Retinal pigment epithelial cell (primary cell): ENCODE measurements at places on chromosomes 12 and 14.
A peak's percentile ranks its signal among the peaks of the same experiment; 100 is the strongest.

- no peak for DNase-seq
Measured at GRCh38 chr14:94282991-94283723, 9.9 kb downstream of the SERPINA10 start.

- DNase-seq: no peak
Measured at GRCh38 chr14:101250948-101251811, 310.1 kb upstream of the DIO3 start.

DNA sequence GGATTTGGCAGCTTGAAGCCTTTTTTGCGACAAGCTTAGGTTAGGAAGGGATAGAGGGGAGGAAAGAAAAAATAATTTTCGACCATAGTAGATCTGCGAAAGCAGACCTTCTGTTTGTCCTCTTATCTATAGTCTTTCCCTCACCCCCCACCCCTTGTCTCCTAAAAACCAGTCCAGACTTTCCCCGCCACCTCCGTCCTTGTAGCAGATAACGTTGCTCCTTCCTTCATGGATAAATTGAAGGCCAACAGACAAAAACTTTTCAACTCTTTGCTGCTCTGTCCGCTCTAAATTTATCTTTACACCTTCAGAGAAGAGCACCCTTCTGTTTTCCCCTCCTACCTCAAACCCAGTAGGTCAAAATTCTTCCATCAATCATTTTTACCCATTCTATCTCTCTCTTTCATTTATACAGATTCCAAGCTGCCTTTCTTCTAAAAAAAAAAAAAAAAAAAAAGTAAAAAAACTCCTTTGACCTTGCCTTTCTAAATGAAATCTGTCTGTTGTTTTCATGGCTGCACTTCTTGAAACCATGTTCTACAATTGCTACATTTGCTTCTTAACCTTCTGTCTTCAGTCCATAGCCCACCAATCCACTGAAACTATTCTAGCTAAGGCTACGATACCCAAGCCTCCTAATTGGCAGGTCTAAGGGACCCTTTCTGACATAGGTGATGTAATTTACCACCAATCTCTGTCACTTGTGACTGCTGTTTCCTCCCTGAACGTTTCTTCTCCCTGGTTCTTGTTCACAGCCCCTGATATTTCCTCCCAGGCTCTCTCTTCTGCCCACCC is 11.1 kb upstream of the NEMF start:
- no peak for DNase-seq

- no peak for DNase-seq
Measured at GRCh38 chr14:104774453-104775072, 21.0 kb downstream of the AKT1 start.

GRCh38 chr14:28651148-28651547 is 115.4 kb upstream of the FOXG1 start:
- DNase-seq: peak; percentile 14

GRCh38 chr12:104736307-104736706 is 221.8 kb downstream of the SLC41A2 start:
- DNase-seq: no peak

DNA sequence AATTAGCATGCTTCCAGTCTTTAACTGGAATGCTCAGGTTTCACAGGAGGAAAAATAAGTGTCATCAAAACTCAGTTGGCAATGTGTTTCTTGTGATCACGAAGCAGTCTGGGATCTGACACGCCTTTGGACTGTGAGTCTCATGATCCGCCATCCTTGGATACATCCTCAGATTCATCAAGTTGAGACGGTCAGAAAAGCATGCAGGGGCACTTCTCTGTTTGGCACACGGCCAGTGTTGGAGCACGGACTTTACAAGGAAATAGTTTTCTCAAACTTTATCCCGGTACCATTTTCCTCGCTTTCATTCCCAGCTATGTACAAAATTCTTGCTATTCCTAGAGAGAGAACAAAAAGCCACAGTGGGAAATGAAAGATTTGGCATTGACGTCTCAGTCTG is 88.4 kb upstream of the PARP11 start:
- no peak for DNase-seq

DNA sequence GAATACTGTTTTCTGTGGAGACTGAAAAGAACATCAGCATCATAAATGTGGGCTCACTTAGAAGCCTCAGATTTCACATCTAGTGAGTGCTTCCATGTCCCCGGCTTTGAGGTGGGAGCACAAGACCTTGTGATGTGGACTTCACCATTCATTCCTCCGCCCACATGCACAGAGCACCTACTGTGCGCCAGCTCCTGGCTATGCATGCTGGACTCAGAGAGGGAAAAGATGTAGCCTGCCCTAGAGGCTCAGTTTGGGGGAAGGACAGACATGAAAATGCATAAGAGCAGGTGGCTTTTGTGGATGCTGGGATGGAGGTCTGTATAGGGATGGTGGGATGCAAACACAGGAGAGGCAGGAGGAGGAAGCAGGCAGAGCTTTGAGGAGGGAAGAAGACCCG is 65.0 kb downstream of the SERPINA3 start:
- no peak for DNase-seq

DNA sequence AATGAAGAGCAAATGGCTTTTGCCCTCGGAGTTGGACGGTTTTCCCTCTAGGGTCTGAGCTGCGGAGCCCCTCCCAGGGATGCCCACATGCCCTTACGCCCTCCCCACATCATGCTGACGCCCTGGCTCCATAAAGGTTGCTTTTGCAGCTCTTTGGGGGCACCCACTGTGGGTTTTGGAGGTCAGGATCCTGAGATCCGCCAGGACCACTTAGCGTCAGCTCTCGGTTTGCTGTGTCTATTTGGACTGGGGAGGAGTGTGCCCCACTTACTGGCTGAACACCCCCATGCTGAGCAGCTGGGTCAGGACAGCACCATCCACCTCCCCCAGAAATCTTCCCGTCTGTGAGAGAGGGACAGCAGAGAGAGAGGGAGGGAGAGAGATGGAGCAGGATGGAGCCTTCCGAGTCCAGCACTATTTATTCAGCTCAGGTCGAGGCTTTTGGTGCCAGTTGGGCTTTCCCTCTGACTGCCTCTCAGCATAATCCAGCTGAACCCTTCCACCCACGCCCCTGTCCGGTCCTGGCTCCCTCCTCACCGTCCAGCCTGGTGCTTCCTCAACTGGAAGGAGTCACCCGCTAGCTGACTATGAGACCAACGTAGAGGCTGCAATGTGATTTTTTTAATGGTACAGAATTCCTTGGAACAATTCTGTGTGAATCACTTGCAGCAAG is 18.9 kb upstream of the LRTM2 start:
- DNase-seq: peak; percentile 33

- no peak for DNase-seq
Measured at GRCh38 chr12:92879698-92880322, 49.3 kb downstream of the EEA1 start.

DNA sequence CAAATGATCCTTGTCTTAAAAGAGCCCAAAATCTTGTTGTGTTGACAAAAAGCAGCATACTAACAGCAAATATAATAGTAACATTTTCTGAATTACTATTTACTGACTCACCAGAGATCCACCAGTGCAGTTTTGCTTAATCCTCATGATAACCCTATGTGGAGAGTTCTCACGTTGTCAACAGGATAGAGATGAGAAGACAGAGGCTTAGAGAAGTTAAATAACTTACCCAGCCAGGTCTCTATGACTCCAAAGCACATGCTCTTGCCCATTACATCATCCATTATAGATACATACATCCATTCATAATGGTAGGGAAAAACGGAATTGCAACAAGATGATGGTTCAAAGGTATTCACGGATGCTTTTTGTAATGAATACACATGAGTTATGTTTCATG is 111.9 kb downstream of the PAX9 start:
- no peak for DNase-seq

GRCh38 chr14:50360851-50361250 is 35.8 kb downstream of the CDKL1 start:
- DNase-seq: no peak

DNA sequence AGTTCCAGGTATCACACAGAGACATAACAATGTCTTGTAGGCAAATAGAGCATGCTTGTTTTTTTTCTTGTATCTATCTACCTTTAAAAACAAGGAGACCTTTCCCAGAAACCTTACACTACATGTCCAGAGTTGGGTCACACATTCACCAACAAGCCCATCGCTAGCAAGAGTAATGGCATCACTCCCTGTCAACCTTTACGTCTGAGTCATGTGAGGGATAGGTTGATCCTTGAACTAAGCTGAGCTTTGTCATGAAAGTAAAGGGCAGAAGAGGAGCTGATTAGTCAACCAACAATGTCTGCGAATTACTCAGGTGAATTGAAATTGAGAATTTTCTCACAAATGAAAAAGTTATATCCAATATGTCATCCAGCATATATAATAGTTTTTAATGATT is 219.4 kb downstream of the CNTN1 start:
- DNase-seq: no peak

DNA sequence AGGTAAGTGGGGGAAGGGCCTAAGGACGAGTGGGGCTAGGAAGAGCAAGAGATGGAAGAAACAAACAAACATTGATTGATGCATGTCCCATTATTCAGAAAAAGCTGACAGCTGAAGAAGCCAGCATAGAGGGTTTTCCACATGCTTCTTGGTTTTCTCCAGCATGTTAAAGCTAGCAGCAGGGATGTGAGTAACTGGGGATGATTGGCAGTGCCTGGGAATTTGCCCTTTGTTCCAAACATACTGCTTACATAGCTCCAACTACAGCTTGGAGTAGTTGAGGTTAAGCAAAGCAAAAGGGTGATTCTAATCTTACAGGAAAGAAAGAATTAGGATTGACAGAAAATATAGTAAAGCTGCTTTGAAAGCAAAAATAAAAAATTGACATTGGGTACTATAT is 68.0 kb upstream of the IFNG-AS1 start:
- DNase-seq: no peak

DNA sequence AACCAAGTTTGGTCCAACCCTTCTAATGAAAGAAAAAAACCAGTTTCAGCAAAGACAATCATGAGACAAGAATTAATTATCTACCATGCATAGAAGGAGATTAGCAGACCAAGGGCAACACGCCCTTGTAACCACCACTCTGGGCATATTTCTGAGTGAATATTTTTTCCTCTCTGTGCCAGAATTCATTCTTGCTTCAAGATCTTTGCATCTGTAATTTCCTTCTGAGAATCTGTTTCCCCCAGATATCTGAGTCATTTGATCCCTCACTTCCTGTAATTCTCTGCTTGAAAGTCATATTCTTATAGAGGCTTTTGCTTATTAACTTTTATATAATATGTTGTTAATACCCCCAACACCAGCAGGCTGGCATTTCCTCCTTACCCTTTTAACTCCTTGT is 243.7 kb downstream of the SLC16A7 start:
- DNase-seq: peak; percentile 54

- no peak for DNase-seq
Measured at GRCh38 chr12:92145481-92145730, 240 bp downstream of the BTG1 start.

- no peak for DNase-seq
Measured at GRCh38 chr12:2324387-2324786, 271.6 kb downstream of the CACNA1C start.

- DNase-seq: no peak
Measured at GRCh38 chr14:100066962-100067361, 1.7 kb downstream of the EVL start.

DNA sequence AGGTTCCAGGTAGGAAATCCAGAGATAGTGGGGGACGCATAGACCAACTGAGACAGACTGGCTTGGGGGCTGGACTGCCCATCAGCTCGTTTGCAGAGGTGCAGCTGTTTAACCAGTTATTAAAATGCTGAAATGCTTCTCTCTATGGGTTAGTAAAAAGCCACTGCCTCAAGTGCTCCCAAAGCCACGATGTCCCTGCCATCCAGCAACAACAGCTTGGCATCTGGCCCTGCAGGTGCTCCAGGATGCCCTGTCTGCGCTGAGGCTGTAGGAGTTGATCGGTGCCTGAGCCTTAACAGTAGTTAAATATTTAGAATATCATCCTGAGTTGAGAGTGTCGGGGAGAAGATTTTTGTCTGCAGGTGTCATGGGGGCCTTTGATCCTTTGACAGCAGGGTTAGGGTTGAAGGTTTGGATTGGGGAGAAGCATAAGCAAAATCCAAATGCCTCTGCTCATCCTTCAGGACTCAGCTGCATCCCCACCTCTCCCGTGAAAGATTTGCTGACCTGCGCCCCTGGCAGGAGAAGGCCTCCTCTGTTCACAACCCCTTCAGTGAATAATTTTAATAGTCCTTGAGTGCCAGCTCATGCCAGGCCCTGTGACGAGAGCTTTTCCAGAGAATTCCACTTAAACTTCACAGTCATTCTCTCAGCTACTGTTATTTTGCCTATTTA is 127.3 kb upstream of the PWP1 start:
- DNase-seq: no peak
